Skeletal muscle cell (primary cell): ENCODE measurements at places on chromosomes 6 and 20.

DNA sequence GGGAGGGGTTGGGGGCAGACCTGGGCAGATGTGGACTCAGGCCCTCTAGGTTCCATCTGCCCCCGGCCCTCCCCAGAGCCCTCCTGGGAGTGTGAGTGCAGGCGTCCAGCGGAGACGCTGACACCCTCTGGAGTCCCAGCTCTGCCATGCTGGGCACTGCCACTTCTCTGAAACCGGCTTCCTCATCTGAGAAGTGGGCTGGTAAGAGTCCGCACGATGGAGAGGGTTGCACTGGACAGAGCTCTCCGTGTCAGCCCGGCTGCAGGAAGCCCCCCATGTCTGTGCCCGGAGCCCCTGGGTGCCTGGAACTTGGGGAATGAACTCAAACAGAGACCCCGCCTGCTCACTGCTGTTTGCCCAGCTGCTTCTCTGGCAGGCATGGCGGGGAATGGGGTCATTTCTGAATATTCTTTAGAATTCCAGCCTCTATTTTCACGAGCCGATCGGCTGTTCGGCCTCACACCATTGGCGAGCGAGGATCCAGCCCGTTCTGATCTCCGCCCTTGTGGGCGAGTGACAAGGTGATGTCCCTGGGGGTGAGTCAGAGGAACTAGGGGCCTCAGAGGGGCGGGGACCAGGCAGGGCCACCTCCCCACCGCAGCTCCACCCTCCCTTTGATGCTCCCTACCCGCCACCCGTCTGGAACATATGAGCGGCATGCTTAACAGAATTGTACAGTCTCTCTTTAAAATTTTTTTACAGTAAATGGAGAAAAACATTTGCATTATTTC lies 47.8 kb upstream of the GATA5 start:
- no peak for DNase-seq

- peak; percentile 64 for DNase-seq
These were observed 4.2 kb upstream of the TTPAL start for GRCh38 chr20:44471481-44471882.

- no peak for DNase-seq
These were observed 302.9 kb downstream of the CLIC5 start for GRCh38 chr6:45712786-45713185.

DNA sequence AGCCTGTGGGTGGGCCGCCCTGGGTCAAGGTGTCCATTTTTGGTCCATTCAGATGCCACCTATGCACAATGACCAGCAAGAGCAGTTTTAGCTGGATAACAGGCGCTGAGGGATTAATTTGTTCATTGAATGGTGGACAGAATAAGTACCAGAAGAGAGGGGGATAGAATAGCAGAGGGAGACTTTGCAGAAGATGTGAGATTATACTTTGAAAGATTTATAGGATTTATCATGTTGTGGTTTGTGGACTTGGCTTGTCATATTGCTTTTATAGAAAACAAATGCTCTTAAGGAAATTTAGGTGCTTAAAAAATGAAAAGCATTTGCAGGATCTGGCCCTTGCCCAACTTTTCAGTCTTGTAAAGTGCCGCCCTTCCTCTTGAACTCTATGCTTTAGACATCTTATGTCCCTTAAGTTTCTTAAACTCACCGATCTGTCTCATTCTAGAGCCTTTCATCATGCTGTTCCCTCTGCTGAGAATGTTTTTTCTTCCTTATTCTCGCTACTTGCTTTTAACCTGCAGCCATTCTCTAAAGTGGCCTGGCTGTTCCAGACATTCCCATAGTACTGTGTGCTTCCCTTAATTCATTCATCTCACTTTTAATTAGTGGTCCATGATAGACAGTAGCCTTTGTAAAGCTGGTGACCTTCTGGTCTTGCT lies 42.5 kb downstream of the CD109 start:
- DNase-seq = no peak

DNA sequence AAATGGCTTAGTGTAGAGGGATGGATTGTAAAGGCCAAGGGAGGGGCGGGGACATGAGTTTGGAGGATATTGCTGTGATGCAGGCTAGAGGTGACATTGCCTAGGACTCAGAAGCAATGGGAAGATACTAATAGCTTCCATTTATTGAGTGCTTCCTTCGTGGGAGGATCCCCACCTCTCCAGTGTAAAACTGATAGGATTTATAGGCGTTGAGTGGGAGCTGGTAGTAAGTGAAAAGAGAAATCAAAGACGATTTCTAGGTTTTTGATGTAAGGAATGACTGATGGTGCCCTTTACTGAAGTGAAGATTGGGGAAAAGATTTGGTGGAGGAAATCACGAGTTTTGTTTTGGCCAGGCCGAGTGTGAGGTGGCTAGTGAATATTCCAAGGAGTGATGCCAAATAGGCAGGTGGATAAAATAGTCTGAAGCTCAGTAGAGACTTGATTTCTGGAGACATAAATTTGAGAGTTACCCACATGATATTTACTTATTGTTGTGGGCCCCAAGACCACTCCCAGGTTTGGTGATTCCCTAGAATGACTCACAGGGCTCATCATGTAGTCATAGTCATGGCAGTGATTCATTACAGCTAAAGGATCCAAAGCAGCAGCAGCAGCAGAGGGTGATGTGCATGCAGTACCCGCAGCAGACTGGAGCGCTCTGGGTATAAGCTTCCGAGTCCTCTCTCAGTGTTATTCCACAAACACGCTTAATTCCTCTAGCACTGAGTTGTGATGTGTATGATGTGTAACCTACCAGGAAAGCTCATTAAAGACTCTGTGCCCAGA lies 10.2 kb downstream of the RPRD1B start:
- peak; percentile 49 for DNase-seq

- DNase-seq = no peak
These were observed 195.6 kb downstream of the NFATC2 start for GRCh38 chr20:51346686-51347485.

GRCh38 chr20:17391127-17391771 lies 139.9 kb downstream of the BFSP1 start:
- DNase-seq = no peak

GRCh38 chr20:646107-646867 lies 6.7 kb downstream of the SRXN1 start:
- DNase-seq = no peak

- DNase-seq = no peak
These were observed 161.7 kb upstream of the LAMP5 start for GRCh38 chr20:9352739-9353138.

DNA sequence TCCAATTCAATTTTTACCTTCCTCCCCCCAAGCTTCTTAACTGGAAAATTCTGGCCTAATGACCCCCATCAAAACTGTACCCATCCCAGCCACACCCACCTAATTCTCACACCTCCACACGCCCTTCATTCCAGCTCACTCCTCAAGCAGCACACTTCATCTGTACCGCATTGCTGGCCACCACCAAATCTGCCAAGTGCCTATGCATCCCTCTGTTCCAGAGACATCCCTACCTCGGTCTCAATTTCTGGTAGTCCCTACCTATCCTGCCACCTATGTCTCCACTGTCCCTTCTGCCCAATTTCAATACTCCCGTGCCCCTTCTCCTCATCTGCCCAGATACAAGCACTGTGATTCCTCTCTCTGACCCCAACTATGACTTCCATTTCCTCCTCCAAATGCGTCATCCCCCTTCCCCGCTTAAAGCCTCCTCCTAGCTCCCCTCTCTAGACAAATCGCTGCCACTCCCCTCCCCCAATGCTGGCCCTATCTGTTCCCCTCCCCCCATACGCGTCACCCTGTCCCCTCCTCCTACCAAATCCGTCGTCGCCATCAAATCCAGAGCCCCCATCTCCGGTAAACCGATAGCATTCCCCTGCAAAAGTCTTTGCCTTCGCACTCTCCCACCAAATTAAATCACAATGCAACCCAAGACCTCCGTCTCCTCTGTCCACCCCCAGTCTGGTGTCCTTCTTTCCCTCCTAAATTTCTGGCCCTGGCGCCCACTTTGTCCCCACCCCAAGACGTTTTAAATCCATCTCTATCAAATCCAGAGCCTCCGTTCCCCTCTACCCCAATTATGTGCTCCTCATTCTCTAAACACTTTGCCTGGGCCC lies 1.2 kb downstream of the MTCH1 start:
- peak; percentile 49 for DNase-seq

DNA sequence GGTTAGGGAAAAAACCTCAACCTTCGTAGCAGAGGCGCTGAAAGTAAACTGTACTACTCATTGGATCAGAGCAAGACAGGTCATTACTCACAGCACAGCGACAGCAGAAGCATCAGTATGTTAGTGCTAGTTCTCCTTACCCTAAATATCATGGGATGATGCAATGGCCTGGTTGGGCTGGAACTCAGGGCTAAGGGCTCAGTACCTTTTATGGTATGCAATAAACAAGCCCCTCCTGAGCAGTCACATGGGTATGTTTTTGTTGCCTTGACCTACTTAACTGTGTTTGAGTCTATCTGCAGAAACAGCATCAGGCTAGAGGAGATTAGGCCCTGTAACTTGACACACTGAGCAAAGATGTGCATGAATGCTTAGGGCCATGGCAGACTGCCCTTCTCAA lies 369.4 kb upstream of the IMPG1 start:
- no peak for DNase-seq

GRCh38 chr6:39225543-39225942 lies 3.7 kb downstream of the KCNK5 start:
- no peak for DNase-seq

GRCh38 chr6:130780122-130780521 lies 47.1 kb upstream of the SMLR1 start:
- DNase-seq = no peak

- DNase-seq = no peak
These were observed 11.3 kb upstream of the MAP3K5 start for GRCh38 chr6:136803608-136804007.

DNA sequence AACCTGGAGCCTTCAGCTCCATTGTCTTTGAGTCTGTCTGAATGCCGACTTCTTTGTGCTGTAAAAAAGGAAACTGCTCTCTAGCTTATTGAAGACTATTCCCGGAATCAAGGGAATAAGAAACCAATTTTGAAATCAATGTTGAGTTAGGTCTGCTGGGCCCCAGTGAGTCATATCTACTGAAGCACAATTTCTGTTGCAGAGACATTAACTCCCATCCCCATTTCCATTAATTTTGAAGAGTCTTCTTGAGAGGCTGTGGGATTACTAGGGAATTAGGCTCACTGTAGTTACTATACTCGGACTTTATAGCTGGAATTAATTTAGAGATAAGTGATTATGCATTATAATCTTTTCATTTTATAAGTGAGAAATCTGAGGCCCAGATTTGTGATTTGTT lies 116.7 kb downstream of the SLC35F1 start:
- no peak for DNase-seq

DNA sequence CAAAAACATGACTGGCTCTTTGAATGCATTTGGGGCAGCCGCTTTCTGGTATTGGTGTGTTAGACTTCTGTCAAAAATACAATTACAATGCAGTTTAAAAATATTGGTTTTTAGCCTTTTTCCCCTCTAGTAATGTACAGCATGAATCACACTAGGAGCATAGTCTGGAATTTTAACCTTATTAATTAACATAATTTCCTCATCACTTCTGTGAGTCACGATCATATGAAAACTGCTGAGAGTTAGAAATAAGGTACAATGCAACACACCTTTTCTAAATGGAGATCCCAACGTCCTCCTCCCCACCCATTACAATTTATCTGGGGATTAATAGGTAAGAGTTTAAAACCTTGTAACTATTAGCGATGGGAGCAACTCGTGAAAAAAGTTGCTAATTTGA lies 297.1 kb upstream of the RIMS1 start:
- DNase-seq = no peak

- DNase-seq = no peak
These were observed 13.9 kb downstream of the DEFB123 start for GRCh38 chr20:31454361-31454760.
